ENCODE measurements at places on chromosomes 4 and X.

DNA sequence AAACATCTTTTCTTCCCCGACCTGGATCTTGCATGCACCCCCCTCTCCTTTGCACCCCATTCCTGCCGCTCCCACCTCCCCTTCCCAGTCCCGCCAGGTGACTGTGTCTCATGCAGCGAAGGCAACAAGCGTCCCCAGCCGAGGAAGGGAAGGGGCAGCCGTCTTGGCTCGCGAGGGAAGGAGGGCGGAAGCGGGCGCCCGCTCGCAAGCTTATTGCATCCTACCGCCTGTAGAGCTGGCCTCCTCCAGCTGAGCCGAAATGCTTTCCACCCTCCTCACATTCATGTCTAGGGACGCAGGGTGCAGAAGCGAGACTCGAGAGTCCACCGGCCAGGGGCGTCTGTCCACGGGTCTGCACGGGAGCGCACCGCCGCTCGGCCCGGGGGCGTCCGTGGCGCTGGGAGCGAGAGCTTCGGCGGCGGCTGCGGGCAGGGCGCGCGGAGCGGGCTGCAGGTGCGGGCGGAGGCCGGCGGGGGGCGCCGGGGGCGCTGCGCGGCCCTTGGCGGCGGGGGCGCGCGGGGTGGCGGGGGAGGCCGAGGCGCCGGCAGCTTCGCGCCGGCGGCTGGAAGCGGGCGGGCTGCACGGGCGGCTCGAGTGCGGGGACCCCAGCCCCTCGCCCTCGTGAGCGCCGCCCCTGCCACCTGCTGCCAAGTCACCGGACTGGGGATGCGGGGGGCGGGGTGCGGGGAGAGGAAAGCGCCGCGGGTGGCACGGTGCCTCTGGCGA lies at the start of gene KCNIP4:
KCNIP4 (minus strand) TSS at position 426 of the 726 bp plus-strand sequence.
- no peak for DNase-seq

- DNase-seq: no peak
Measured at GRCh38 chr4:8409264-8410065, 31.1 kb downstream of the ACOX3 start.

DNA sequence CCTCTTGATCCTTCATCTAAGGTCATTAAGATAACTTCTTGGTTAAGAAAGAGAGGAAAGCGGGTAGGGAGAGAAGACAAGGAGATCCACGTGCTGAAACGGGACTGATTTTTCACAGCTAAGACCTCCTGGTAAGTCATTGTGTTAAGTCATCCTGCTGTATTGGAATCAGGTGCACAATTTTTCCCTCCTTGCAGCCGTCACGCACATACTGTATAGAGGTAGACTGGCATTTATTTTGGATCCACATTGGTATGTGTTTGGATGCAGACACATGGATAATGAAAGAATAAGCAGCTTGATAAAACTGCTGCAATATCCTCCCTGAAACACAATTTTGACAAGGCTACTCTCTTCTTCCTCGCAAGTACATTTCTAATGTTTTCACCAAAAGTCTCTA lies 60.1 kb upstream of the NAP1L5 start:
- no peak for DNase-seq

DNA sequence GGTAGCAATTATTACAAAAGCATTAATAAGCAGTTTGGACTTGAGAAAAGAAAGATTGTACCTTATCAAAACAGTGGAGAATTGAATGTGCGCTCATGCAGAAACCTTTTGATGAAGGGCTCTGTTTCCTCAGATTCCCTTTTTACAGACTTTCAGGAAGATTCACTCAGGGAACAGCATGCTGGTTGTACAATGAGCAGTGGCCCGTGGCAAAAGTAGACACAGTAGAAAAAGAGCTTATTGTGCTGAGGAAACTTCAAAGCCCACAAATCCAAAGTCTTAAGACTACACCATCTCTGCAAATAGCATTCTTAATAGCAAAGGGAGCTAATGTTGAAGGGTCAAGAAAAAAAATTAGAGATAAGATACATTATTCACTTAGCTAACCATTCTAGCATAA lies 858.9 kb downstream of the PDHA2 start:
- DNase-seq: no peak

GRCh38 chr4:123218981-123219380 lies 177.6 kb upstream of the SPRY1 start:
- no peak for DNase-seq

DNA sequence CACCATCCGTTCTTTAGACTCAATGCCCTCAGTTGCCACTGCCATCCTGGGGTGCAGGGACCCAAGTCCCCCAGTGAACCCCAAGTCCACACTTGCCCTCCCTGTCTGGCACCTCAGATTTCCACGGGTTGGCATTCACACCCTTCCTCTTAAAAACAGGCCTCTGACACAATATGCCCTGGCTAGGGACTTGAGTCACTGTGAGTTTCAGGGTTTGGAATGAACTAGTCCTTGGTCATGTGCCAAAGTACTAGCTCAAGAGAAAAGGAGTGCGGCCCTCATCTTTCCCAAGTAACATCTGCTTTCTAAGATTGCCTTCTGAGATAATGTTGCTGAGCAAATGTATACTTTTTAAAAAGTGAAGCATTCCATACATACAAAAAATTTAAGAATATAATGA lies 134.0 kb downstream of the MID1 start:
- no peak for DNase-seq

All from activated CD4-positive, alpha-beta T cell treated with anti-CD3 and anti-CD28 coated beads, Interleukin-2, amount 50 U/mL, for 48 hours (primary cell).